ENCODE measurements at places on chromosomes 5 and 9. TPM values are rescaled to one million over a fixed set of nuclear protein-coding genes. Genes with fewer than 3 reads are reported as not detected.

- DNase-seq: no peak
These were observed 318.1 kb downstream of the PIK3R1 start for GRCh38 chr5:68533571-68534084.

GRCh38 chr5:15515229-15515628, 15.2 kb downstream of the FBXL7 start:
- DNase-seq: no peak

DNA sequence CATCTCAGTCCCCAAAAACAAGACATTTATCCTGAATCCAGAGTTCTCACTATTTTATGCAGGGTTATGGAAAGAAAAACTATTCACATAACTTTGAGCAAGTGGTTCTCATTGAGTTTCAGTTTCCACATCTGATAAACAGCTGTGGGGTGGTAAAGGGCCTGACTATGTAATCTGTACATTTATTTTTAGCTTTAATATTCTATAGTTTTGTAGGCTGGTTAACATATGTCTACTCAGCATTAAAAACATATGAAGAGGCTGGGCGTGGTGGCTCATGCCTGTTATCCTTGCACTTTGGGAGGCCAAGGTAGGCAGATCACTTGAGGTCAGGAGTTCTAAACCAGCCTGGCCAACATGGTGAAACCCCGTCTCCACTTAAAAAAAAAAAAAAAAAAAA, 301.5 kb upstream of the CCNG1 start:
- no peak for DNase-seq

DNA sequence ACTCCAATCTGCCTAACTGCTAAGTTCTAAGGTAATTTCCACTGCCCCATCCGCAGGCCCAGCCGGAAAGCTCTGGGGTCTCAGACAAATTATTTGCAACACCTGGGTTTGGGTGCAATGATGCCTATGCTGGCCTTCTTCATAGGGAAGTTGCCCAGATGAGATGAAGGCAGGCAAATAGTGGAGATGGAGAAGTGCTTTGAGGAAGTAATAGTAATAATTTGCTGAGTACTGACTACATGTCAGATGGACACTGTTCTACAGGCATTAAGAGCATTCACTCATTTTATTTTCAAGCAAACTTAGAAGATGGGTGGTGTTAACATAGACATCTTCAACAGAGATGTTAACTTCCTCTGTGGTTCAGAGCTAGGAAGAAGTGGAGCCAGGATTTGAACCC, 3.8 kb downstream of the PCDH12 start:
- no peak for DNase-seq

DNA sequence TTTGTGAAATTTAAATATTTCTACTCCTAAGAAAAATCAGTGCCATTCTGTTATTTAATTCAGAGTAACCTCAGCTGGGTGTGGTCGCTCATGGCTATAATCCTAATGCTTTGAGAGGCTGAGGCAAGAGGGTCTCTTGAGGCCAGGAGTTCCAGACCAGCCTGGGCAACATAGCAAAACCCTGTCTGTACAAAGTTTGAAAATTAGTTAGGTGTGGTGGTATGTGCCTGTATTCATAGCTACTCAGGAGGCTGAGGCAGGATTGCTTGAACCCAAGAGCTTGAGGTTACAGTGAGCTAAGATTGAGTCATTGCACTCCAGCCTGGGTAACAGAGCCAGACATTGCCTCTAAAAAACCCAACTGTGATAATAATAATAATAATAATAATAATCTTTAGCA, 44.8 kb upstream of the CNTLN start:
- DNase-seq: no peak

DNA sequence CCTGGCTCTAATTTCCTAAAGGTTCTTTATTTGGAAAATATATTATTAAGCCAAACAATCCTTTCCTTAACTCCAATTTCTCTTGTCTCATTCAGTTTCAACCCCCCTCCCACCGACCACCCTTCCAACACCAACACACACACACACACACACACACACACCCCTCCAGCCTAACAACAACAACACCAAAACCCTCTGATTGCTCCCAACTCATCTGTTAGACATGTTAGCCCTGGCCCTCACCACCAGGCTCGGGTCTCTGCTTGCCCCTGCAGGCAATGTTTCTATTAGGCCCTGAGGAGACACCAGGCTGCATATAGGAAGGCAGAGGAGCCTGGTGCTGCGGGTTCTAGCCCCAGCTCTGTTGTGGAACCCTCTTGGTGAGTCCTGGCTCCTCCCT, 18.4 kb upstream of the TRAF1 start:
- no peak for DNase-seq

DNA sequence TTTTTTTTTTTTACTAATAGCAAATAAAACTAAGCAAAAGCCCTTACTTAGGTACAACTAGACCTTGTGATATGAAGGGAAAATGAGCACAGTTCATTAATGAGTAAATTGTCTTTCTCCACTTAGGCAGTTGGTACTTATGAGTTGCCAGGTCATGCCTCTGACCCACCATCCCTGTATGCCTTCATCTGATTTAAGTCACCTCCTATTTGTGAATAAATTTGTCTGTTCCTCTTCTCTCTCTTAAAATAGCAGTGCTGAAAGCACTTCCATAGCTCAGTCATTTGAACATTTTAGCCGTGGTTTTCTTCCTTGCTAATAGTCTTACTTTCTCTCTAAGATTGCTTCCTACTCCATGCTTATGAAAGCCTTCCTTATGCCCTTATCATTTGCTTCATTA, 61.4 kb downstream of the SLC44A1 start:
- DNase-seq: no peak

DNA sequence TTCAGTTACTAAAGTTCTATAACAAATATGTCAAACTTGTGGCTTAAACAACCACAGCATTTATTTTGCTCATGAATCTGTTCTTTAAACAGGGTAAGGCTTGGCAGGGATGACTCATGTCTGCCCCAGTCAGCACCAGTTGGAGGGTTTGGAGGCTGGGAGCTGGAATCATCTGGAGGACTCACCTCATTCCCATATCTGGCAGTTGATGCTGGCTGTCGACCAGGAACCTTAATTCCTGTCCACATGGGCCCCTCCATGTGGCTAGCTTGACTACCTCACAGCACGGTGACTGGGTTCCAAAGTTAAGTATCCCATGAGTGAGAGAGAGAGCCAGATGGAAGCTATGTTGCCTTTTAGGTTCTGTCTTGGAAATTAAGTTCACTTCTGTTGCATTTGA, 13.8 kb upstream of the CCL28 start:
- no peak for DNase-seq

DNA sequence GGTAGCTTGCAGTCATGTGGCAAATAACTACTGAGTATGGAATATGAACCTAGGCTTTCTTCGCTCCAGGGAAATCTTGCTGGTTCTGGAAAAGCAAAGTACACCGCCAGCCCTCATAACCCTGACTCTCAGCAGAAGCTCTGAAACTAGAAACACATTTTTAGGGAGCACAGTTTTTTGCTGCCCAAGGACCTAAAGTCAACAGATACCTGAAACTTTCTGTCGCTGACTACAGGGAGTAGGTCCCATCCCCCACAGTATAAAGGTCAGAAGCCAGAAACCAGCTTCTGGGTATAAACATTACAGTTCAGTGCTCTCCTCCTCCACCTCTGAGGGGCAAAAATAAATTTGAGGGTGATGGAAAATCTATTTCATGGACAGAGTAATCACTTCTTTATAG, 3.0 kb downstream of the ATOX1 start:
- no peak for DNase-seq

Gene ZNF883
- total RNA-seq: 2.2 TPM

Gene TMEM8B
- 9.8 TPM for total RNA-seq

Gene ADAMTSL2
- 4.1 TPM for total RNA-seq

Measured in spleen (tissue), 13 donors.